ENCODE measurements at places on chromosomes 1 and 21. TPM values are rescaled to one million over a fixed set of nuclear protein-coding genes. Genes with fewer than 3 reads are reported as not detected.

Gene GPX7
- total RNA-seq, result 11.7 TPM

Gene KCNH1
- 0.22 TPM for total RNA-seq

Gene UMODL1
- total RNA-seq, result 0.12 TPM

Gene FMO2
- total RNA-seq, result not detected

Gene FALEC
- total RNA-seq, result 0.25 TPM

Gene SAMD11
- 6.4 TPM for total RNA-seq

Gene LCE6A
- not detected for total RNA-seq

Gene DNASE2B
- not detected for total RNA-seq

Gene AMY2A
- total RNA-seq, result not detected

Gene CFAP74
- total RNA-seq, result not detected

Gene FOXD2
- 0.22 TPM for total RNA-seq

Gene FYB2
- total RNA-seq, result not detected

Gene LCE3D
- not detected for total RNA-seq

Gene RAB3B
- 24.7 TPM for total RNA-seq

Gene CD53
- total RNA-seq, result not detected

Gene G0S2
- total RNA-seq, result 6.6 TPM

Gene HSPB7
- 2.3 TPM for total RNA-seq

Gene TNN
- total RNA-seq, result under 0.01 TPM

Gene RGS13
- total RNA-seq, result not detected

Gene MAP1LC3C
- total RNA-seq, result 0.25 TPM

Gene LAD1
- total RNA-seq, result not detected

Gene MROH9
- under 0.01 TPM for total RNA-seq

Gene WNT9A
- 0.77 TPM for total RNA-seq

Gene SLC16A4
- total RNA-seq, result 16.6 TPM

Gene FAM163A
- not detected for total RNA-seq

Gene FCAMR
- total RNA-seq, result not detected

Gene TRIM62
- 1.4 TPM for total RNA-seq

Gene VSIG8
- 0.12 TPM for total RNA-seq

Gene SLC44A5
- total RNA-seq, result 0.25 TPM

Gene RUNX1
- total RNA-seq, result 24.4 TPM

Gene ORC1
- 3.4 TPM for total RNA-seq

Gene ECM1
- 9.5 TPM for total RNA-seq

Gene CACNA1S
- total RNA-seq, result not detected

Gene ANKRD45
- total RNA-seq, result 1.1 TPM

Gene PHACTR4
- 5.2 TPM for total RNA-seq

Gene BRINP2
- total RNA-seq, result 0.12 TPM

Gene PALMD
- 0.37 TPM for total RNA-seq

Gene OVAAL
- not detected for total RNA-seq

Gene SFN
- total RNA-seq, result 0.12 TPM

Gene CELA2A
- total RNA-seq, result not detected

Gene FASLG
- not detected for total RNA-seq

Gene FAM72D
- total RNA-seq, result 1.00 TPM

Gene SLFNL1
- total RNA-seq, result 0.87 TPM

Gene RORC
- not detected for total RNA-seq

Gene CELA3B
- not detected for total RNA-seq
